NCI-H2081 (cell line): ENCODE measurements at places on chromosomes 6 and 20.

- DNase-seq, result no peak
Observed at GRCh38 chr20:54308804-54309203, 100.9 kb downstream of the PFDN4 start.

GRCh38 chr6:21442874-21443273, 150.7 kb upstream of the SOX4 start:
- DNase-seq, result no peak

GRCh38 chr6:158703111-158703836, 53.4 kb downstream of the SYTL3 start:
- no peak for DNase-seq

GRCh38 chr6:36756786-36757185, 59.2 kb downstream of the RAB44 start:
- no peak for DNase-seq

- no peak for DNase-seq
Observed at GRCh38 chr6:134577998-134578397, 260.1 kb upstream of the SGK1 start.

- DNase-seq, result no peak
Observed at GRCh38 chr20:4445784-4446183, 275.9 kb upstream of the PRND start.

GRCh38 chr20:51380401-51381385, 161.8 kb downstream of the NFATC2 start:
- DNase-seq, result no peak

- DNase-seq, result no peak
Observed at GRCh38 chr6:28393912-28394662, 5.5 kb downstream of the ZSCAN12 start.

- DNase-seq, result no peak
Observed at GRCh38 chr6:135209803-135210202, 28.7 kb downstream of the MYB start.

DNA sequence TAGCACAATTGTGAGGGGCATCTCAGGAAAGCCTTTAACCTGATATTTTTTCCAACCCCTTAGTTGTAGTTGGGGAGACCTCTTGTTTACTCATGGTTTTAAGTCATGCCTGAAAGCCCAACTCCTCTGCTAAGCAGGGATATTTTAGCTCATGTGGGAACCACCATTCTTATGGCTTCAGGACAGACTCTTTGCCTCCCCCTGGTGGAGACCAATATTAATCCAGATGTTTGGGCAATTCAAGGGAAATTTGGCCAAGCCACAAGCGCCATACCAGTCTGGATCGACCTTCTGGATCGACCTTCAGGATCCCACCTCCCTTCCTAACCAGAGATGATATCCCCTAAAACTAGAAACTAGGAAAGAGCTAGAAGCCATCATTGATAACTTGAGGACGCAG, 211.2 kb downstream of the C6orf118 start:
- DNase-seq, result no peak

DNA sequence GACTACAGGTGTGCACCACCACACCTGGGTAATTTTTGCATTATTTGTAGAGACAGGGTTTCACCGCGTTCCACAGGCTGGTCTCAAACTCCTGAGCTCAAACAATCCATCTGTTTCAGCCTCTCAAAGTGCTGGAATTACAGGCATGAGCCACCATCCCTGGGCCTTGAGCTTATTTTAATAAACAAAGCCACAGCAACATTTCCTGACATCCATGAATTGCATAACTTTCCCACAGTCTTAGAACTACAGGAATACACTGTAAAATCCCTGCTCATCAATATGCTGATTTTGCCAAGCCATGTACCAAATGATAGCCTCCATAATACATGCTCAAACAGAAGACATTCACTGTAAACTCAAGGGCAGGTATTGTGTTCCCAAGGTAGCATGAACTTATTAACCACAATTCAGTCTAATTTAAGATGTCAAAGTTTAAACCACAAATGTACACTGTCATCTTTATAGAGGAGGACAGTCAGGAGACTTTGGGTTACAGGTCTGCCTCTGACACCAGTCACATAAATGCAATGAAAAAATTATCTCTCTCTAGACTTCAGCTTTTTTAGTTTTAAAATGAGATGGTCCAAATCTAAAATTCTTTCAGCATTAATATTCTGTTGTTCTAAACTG, 40.0 kb downstream of the NUDT3 start:
- no peak for DNase-seq

DNA sequence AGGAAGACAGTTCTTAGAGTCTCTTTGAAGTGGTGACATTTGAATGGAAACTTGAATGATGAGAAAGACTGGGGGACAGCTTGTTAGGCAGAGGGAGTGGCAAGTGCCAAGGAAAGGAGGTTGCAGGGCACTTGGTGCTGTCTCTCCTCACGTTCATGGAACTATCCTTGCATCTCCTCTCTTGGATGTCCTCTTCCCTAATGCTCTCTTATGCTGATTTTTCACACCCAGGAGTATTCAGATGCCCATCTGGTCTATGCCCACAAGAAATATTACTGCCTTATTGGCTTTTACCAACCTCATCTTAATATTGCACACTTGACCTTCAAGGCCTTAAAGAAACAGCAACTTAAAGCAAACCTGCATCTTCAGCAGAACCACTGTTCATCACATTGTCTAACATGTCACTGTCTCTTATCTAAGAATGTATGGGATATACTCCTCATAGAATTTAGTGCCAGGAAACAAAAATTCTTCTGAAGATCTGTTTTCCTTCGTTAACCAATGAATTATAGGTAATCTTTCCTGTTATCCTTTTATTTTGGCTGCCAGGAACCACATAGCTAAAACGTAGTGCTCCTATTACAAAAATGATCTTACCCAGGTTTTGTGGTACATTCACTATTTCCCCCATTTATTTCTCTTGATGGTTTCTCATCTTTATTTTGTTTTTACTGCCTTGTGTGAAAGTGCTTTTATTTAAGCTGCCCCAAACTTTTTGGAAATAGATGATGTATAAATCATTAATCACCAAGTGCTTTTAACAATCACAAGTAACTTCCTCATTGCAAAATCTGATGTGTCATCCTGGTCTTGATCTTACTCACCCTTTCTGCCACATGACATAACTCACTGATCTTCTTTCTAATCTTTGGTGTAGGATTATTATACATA, 12.8 kb downstream of the RGS17 start:
- DNase-seq, result no peak

GRCh38 chr20:8156235-8157079, 24.4 kb downstream of the PLCB1 start:
- DNase-seq, result peak; percentile 75

DNA sequence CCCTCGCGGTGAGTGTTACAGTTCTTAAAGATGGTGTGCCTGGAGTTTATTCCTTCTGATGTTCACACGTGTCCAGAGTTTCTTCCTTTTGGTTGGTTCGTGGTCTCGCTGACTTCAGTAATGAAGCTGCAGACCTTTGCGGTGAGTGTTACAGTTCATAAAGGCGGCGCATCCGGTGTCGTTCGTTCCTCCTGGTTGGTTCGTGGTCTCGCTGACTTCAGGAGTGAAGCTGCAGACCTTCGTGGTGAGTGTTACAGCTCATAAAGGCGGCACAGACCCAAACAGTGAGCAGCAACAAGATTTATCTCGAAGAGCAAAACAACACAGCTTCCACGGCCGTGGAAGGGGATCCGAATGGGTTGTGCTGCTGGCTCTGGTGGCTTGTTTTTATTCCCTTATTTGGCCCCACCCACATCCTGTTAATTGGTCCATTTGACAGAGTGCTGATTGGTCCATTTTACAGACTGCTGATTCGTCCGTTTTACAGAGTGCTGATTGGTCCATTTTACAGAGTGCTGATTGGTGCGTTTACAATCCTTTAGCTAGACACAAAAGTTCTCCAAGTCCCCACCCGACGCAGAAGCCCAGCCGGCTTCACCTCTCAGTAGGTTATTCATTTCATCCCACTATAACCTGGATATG, 48.2 kb upstream of the ARG1 start:
- DNase-seq, result no peak

DNA sequence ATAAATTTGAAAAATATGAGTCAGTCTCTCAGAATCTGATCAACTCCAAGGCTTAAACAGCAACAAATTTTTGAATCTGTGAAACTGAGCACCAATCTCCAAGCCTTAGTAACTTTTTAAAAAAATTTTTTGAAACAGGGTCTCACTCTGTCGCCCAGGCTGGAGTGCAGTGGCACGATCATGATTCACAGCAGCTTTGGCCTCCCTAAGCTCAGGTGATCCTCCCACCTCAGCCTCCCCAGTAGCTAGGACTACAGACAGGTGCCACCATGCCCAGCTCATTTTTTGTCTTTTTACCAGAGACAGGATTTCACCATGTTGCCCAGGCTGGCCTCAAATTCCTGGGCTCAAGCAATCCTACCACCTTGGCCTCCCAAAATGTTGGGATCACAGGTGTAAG, 207.9 kb upstream of the TCF21 start:
- DNase-seq, result no peak

GRCh38 chr6:69090132-69090531, 455.1 kb downstream of the ADGRB3 start:
- DNase-seq, result no peak

- no peak for DNase-seq
Observed at GRCh38 chr20:11378252-11378651, 539.4 kb upstream of the BTBD3 start.

DNA sequence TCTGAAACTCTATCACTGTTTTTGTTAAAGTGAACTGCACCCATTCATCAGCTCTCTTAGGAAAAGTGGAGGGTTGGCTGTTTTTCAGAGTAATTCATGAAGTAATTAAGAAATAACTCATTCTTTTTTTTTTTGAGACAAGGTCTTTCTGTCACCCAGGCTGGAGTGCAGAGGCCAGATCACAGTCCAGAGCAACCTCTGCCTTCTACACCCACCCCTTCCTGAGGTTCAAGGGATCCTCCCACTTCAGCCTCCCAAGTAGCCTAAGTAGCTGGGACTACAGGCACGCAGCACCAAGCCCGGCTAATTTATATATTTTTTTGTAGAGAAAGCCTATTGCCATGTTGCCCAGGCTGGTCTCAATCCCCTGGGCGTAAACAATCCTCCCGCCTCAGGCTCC, 2.6 kb downstream of the ZNFX1 start:
- no peak for DNase-seq

DNA sequence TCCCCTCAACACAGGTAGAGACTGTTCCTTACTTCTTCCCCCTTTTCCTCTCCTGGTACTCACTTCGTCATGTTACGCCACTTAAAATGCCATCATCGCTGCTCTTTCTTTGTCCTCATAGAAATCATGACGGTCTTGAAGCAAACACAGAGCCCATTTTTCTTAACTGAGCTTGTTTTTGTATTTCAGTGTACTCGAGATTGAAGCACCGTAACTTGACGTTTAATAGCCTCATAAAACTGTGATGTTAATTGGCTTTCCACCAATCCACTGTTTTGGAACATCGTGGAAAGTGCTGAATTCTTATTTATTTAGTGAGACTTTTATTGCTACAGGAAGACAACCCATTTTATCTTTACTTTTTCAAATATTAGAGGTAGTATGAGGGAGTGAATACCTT, 38.7 kb downstream of the DUSP22 start:
- no peak for DNase-seq

GRCh38 chr6:155143029-155143577, 120.7 kb upstream of the CLDN20 start:
- no peak for DNase-seq

DNA sequence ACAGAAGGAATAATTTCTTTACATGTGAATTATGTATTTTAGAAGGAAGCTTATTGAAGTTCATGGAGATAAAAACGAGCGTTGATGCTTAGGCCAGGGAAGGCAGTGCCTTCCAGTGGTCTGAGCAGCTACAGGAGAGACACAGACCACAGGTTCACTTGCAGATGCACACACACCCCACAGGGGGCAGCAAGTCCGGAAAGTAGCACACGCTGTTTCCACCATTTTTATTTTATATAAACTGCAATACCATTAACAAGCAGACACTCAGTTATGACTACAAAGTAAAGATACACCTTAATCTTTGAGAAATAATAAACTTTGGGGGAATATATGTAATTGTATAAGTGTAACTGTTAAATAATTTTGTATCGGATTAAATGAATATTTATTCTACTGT, 13.5 kb upstream of the DACT2 start:
- no peak for DNase-seq

- no peak for DNase-seq
Observed at GRCh38 chr6:164150232-164150631, 735.7 kb downstream of the QKI start.

GRCh38 chr20:36425166-36425565, 116.2 kb upstream of the MYL9 start:
- no peak for DNase-seq

DNA sequence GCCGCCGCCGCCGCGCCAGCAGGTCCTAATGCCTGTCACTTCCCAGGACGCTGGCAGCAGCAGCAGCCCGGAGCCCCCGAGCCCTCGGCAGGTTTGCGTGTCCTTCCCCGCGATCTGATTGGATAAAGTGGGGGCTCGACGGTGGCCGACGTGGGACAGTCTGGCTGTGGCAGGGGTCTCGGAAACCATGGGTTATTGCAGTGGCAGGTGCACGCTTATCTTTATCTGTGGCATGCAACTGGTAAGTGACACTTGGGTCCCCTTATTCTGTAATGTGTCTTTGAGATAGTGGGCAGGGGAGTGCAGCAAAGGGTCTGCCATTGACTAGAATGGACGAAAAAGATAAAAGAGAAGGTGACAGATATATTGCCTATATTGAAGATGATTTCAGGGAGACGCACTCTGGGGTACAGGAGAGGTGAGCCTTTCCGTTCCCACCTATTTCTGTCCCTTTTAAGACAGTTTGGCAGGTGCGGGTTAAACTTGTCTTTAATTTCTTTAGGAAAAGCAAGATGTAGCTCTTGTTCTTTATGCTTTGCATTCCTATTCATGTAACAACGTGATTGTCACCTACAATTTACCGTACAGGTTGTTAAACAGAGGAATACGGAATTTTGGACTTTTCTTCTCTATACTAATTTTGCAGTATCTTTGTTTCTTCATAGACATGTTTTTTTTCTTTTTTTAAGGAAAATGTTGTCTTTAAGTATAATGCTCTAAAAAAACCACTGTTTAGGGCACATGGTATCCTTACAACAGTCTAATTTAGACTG, 535 bp downstream of the NKAIN2 start:
- DNase-seq, result peak; percentile 88

DNA sequence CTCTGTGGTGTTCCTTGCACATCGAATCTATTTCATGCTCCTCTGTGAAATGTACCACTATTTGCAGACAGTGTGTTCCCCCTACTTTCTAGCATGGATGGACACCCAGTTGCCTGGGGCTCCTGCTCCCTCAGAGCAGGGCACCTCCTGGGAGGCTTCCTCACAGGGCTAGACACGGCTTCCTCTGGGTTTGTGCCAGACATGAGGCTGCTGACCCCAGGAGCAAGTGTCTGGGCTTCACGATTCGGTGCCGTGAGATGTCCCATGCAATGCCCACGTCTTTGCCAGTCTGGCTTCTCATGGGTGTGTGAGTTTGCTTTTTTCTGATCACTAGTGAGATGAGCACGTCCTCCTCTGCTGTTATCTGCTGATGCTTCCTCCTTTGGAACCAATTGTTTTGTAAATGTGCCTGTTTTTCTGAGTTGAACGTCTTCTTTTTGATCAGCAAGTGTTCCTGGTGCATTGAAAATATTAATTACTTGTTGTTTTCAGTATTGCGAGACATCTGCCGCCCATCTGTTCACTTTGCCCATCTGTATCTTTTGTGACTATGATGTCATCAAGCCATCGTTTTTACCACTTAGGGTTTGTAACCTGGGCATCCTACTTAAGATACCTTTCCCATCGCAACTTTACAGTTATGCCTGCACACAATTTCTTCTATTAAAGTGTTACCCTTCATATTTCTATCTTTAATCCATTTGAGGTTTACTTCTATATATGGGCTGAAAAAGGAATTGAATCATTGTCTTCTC, 92.0 kb downstream of the TTLL2 start:
- no peak for DNase-seq

- DNase-seq, result no peak
Observed at GRCh38 chr6:95094751-95095663, 482.3 kb upstream of the MANEA start.

- DNase-seq, result no peak
Observed at GRCh38 chr6:75391276-75391675, 102.3 kb downstream of the FILIP1 start.
